Thymus (tissue), 14 donors: ENCODE measurements at places on chromosomes 13 and 19. TPM values are rescaled to one million over a fixed set of nuclear protein-coding genes. Genes with fewer than 3 reads are reported as not detected.

ZNF805 gene
- 11.1 TPM for total RNA-seq

SIGLECL1 gene
- total RNA-seq: 0.05 TPM

ZNF431 gene
- total RNA-seq: 16.4 TPM

CUL4A gene
- total RNA-seq: 41.6 TPM

AP1M2 gene
- total RNA-seq: 4.8 TPM

OBI1 gene
- 25.3 TPM for total RNA-seq

LILRB1 gene
- 0.94 TPM for total RNA-seq

USHBP1 gene
- 0.76 TPM for total RNA-seq

LRP3 gene
- 2.6 TPM for total RNA-seq

ZNF382 gene
- total RNA-seq: 8.6 TPM

ZNF155 gene
- total RNA-seq: 9.8 TPM

ERFL gene
- total RNA-seq: 0.09 TPM

GRCh38 chr19:16860118-16860517, 28.7 kb upstream of the F2RL3 start:
- no peak for DNase-seq

GRCh38 chr13:44230071-44230470, 143.6 kb upstream of the SERP2 start:
- no peak for DNase-seq

DNA sequence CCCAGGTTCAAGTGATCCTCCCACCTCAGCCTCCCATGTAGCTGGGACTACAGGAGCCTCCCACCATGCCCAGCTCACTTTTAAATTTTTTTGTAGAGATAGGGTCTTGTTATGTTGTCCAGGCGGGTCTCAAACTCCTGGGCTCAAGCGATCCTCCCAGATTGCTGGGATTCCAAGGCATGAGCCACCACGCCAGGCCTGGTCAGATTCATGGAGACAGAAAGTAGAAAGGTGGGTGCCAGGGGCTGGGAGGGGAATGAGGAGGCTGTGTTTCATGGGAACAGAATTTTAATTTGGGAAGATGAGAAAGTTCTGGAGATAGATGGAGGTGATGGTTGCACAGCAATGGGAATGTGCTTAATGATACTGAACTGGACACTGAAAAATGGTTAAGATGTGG, 22.3 kb downstream of the ARHGEF18 start:
- DNase-seq: no peak

DNA sequence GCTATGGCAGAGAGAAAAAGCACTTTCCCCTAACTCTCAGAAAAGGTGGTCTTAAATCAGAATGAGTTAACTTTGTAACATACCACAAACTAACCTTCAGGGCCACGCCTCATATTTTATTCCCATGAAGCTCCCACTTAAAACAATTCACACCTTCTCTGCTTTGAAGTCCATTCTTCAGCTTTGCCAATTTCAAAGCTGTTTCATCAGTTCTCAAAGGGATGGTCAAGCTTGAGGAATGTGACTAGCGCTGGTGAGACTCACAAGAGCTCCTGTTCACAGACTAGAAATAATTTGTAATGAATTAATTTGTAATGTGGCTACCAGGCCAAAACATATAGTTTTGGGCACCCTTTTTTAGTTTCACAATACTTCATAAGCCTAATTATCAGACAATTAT, 68.2 kb downstream of the STK24 start:
- no peak for DNase-seq

- DNase-seq: no peak
Measured at GRCh38 chr19:50419580-50420035, 870 bp downstream of the SPIB start.

GRCh38 chr13:29050719-29051118, 230.6 kb downstream of the MTUS2 start:
- no peak for DNase-seq

DNA sequence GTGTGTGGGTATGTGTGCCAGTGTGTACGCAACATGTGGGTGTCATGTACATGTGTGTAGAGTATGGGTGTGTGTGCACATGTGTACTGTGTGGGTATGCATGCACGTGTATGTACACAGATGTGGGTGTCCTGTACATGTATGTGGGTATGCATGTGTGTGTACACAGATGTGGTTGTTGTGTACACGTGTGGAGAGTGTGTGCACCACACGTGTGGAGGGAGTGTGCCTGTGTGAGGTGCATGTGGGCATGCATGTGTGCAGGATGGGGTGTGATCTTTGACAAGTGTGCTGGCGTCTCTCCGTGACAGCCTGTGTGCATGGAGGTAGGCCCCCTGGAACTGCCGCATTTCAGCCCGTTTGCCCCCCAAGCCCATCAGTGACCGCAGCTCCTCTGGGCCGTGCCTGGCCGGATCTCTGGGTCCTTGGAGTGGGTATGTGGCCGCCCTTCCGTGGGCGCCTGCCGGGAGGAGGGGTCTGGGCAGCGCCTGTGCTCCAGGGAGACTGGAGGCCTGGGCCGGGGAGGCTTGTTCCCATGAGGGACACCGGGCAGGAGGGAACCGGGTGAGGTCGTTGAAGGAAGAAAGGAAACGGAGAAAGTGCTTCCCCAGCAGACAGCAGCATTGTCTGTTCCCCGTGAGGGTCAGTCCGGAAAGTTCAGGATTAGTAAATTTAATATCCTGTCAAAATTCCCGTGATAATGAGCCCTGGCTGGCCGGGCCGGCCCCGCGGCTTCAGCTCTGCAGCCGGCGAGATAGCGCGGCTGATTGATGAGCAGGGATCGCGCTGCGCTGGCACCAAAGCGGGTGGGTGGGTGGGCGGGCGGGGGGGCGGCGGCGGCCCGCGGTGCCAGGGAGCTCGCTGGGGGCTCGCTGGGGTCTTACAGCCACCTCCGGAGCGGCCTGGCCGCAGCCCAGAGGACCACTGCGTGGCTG, 91.1 kb upstream of the SOX1 start:
- DNase-seq: no peak

- no peak for DNase-seq
Measured at GRCh38 chr19:17590866-17591265, 35.4 kb downstream of the COLGALT1 start.

DNA sequence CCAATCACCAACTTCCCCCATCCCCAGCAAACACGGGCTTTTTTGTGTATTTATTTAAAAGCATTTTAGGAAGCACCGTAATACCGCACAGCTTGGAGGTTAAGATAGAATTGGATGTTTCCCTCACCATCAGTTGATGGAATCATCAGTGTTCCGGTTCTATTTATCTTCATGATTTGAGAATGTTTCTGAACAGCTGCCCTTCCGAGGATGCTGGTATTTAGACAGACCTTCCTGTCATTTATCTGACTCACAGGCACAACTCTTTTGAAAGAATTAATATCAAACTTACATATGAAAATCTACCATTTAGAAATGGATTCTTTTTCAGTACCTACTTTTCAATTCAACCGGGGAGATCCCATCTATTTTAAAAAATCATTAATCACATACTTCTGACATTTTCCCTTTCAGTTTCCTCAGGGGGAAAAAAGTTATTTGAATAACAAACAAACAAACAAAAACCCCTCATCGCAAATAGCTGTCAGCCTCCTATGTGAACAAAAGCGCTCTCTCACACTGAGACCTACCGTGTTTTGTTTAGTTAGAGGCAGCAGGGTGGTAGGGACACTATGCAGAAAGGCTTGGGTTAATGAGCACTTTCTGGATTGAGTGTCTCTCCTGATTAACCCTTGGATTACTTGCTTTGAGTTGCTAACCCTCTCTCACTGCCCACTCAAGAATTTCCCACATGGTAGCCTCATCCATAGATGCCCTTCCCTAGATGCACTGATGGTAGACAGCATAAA, 189.3 kb downstream of the TM9SF2 start:
- DNase-seq: no peak

GRCh38 chr13:75760131-75761021, 124.2 kb downstream of the LMO7 start:
- DNase-seq: peak; percentile 82

GRCh38 chr13:65090186-65090585, 2139.9 kb downstream of the PCDH9 start:
- DNase-seq: no peak

DNA sequence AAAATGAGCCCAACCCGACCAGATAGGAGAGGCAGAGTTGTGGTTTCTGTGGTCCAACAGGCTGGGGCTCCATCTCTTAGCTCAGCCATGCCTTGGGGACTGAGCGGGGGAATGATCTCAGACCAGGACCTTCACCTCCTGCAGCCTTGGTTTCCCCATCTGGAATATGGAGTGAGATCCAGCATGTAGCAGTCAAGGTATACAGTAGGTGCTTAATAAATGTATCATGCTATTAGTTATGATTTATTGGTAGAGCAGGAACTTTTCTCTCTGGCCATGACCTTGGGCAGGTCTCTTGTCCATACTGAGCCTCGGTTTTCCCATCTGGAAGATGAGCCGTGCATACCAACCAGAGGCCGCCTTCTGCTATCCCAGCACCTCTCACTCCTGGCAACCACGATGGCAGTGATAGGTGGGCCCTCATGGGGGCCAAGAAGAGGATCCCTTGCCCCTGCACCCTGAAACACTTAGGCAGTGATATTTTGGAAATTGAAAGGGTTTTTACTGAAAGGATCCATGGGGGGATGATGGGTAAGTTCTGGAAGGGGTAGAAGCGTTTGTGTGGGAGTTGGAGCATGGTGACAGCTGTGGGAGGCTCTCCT, 9.1 kb downstream of the TM6SF2 start:
- no peak for DNase-seq

GRCh38 chr19:11887234-11887610, 360 bp upstream of the ZNF69 start:
- no peak for DNase-seq

GRCh38 chr13:45051315-45051714, 62.0 kb downstream of the GPALPP1 start:
- DNase-seq: no peak

DNA sequence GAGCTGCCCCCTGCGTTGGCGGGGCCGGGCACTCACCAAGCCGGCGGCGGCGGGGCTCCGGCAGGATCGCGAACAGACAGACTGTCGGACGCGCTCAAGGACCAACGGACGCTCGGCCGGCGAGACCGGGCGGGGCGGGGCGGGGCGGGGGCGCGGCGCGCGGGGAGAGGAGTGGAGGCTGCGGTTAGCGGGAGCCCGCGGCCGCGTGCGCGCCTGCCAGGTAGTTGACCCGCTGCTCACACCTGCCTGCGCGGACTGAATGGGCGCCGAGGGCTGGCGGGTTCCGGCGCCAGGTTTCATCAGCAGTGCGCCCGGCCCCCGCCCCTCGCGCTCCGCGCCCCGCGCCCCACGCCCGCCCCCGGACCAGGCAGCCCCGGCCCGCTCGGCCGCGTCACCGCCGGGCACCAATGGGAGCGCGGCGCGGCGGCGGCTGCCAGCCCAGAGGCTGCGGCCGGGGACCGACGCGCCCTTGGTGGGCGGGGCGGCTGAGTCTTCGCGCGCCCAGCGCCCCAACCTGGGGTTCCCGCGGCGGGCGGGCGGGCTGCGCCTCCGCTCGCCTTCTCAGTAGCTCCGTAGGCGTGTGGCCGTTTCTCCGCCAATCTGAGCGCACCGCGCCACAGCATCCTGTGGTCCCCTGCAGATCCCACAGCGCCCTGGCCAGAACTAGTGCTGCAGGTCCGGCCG, at the start of gene SLC7A1:
Gene SLC7A1 (minus strand): TSS at position 309 of the 684 bp plus-strand sequence. CDS start 59,500 bp downstream, outside the sequence.
- peak; percentile 84 for DNase-seq

- no peak for DNase-seq
Measured at GRCh38 chr13:51071493-51071892, 39.6 kb downstream of the C13orf42 start.

DNA sequence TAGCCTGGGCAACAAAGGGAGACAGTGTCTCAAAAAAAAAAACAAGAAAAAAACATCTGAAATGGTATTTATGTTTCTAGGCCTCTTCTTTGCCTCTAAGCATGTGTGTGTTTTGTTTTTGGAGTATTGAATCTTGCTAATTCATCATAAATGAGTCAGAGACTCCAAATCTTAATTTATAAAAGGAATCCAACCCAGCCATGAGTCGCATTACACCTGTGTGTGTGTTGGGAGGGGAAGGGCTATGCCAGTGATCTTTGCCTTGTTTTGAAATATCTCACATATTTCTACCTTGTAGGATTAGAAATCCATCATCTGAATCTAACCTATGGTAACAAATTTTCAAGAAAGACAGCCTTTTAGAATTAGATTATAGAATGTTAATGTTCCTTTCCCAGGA, 4.0 kb downstream of the ZNF331 start:
- no peak for DNase-seq

GRCh38 chr13:77219401-77219800, 107.5 kb downstream of the MYCBP2 start:
- no peak for DNase-seq

GRCh38 chr13:52001120-52001731, 10.0 kb downstream of the ATP7B start:
- no peak for DNase-seq

- no peak for DNase-seq
Measured at GRCh38 chr13:42946927-42947326, 45.1 kb downstream of the EPSTI1 start.
